ENCODE measurements at places on chromosomes 1 and 21.
A peak's percentile ranks its signal among the peaks of the same experiment; 100 is the strongest.

DNA sequence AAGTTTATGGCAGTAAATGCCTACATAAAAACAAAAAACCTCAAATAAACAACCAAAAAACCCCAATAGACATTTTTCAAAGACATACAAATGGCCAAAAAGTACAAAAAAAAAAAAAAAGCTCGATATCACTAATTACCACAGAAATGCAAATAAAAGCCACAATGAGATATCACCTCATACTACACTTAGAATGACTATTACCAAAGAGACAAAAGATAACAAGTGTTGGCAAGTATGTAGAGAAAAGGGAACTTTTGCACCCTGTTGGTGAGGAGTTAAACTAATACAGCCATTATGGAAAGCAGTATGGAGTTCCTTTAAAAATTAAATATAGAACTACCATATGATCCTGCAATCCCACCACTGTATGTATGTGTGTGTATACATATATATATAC is 21.1 kb downstream of the SLC25A24 start:
- DNase-seq, result no peak

DNA sequence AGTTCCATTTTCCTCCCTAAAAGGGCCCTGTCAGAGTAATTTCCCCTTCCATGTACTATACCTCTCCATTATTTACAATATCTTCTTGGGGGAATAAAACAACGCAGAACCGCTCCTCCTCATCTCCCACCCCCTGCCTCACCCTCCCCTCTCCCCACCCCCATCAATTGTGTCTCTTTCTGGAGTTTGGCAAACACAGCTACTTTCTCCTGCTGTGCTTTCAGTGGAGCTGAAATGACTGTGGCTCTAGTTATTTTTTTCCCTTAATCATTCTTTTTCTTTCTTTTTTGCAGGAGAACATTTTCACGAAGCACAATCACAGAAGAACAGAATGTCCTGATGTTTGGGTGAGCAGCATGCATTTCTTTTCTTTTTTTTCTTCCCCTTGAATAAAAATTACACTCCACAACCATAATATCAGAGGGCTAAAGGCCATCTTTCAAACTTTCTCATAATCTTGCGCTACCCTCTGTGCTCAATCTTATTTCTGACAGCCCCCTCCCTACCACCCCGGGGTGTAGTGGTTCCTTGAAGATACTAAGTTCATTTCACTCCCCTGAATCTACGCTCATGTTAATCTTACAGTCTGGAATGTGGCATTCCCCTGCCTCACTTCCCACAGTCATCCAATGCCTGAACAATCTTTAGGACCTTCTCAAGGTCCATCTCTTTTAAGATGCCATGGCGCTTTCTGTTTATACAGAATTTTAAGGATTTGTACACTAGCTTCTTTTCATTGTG is 8.8 kb upstream of the PLXNA2 start:
- no peak for DNase-seq

DNA sequence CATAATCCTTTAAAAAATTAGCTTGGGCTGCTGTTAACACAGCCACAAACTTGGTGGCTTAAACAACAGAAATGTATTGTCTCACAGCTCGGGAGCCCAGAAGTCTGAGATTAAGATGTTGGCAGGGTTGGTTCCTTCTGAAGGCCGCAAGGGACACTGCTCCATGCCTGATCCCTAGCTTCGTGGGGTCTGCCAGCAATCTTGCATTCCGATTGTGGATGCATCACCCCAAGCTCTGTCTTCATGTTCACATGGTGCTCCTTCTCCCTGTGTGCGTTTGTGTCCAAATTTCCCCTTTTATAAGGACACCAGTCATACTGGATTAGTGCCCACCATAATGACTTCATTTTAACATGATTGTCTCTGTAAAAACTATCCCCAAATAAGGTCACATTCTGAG is 5.0 kb upstream of the HHIPL2 start:
- DNase-seq, result no peak

DNA sequence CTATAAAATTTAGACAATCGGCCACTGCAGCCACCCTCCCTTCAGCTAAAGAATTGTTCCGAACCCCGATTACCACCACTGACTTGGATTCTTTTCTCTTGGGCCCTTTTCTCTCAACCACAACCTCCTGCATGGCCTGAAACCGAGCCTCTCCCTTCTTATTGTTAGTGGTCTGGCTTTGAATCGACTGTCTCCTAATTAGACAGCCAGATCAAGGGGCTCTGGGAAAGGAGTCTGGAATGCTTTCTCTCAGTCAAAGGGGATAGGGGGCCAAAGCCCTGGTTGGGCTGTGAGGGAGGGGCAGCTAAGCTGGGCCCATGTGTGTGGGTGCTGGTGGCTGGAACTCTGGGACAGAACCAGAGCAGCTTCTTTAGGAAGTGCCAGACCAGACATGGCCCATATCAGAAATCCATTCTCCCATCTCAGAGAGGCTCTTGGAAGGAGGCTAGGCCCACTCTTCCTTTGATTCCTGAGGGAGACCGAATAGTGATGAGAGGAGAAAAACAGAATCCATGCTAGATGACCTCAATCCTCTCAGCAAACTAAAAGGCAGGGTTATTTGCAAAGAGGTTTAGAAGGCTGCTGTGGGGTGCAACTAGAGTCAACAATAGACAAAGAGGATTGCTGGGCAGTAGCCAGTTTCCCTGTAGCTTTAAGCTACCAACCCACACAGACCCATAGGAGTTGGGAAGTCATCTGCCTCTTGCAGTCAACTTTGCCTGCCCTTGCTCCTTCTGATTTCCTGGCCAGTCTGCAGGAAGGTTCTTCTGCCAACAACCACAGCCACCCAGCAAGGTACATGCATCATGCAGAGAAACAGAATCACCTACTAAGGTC is 117.6 kb downstream of the AK5 start:
- DNase-seq, result no peak

DNA sequence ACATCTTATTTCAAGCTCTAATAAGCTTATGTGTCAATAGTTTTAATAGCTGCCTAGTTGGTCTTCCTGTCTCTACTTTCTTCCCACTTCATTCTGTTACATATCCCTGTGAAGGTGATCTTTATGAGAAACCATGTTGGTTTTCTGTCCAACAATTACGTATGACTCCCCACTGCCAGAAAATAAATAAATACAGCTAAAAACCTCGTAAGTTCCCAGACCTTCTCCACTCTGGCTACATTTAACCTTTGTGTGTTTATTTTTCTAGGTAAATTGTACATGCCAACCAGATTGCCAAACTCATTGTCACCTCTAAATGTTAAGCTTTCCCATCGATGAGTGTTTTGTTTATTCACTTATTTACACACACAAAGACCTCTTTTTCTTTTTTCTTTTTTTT is 147.2 kb downstream of the CRB1 start:
- no peak for DNase-seq

DNA sequence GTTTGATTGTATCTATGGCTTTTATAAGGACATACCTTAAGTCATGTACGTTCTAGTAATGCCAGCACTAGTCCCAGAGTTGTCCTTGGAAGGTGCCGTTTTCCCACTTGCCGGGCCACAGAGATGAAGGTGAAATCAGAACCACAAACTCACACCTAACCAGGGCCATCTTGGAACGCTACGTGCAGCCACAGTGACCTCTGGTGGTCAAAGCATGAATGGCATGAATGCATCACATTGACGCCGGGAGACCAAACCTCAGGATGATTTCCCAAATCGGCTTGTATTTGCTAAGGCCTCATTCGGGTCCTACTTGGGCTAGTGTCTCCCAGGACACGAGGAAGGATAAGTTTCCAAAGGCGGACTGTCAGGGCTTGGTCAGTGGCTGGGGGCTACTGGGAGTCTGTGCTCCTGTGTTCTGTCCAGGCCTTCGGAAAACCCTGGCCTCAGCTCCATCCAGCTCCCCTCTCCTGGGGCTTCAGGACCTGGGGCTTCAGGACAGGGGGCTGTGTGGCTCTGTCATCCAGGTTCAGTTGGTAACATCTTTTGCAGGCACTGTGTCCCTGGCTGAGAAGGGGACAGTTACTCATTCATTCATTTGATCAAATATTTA is 260.5 kb downstream of the PRDM2 start:
- peak; percentile 36 for DNase-seq

DNA sequence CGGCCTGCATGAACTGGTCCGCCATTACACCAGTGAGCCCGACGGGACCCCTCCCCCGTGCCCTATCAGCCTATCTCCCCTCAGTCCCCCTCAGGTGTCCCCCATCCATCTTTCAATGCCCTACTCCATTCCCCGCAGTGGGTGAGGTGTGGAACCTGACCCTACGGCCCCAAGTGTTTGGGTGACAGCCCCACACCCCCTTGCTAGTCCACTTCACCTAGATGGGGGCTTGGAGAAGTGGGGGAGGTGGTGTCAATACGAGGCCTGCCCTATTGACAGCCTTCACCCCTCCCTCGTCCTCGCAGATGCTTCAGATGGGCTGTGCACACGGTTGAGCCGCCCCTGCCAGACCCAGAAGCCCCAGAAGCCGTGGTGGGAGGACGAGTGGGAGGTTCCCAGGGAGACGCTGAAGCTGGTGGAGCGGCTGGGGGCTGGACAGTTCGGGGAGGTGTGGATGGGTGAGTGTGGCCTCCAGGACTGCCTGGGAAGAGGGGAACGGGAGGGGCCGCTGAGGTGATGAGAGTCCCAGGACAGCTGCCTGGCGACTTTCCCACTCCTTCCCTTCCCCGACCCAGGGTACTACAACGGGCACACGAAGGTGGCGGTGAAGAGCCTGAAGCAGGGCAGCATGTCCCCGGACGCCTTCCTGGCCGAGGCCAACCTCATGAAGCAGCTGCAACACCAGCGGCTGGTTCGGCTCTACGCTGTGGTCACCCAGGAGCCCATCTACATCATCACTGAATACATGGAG is 15.7 kb upstream of the HDAC1 start:
- DNase-seq, result no peak

GRCh38 chr1:15452866-15453571 is 3.5 kb upstream of the CELA2A start:
- DNase-seq, result no peak

GRCh38 chr1:4053774-4054173 is 153.7 kb upstream of the C1orf174 start:
- no peak for DNase-seq

DNA sequence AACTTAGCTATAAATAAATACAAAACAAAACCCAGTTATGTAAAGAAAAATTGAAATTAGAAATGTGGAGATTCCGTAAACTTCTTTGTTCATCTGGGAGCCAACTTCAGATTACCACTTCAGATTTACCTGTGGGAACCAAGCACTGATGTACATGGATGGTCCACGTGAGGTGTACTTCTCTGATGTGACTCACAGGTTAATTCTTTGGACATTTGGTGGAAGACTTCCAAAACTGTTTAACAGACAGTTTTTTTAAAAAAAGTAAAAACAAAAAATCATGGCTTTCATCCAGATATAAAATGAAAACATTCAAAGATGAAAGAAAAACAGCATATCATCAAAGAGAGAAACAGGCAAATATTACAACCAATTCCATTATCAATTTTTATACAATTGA is 92.0 kb downstream of the MAST2 start:
- DNase-seq, result no peak

GRCh38 chr1:163799190-163799805 is 477.5 kb downstream of the NUF2 start:
- DNase-seq, result no peak

DNA sequence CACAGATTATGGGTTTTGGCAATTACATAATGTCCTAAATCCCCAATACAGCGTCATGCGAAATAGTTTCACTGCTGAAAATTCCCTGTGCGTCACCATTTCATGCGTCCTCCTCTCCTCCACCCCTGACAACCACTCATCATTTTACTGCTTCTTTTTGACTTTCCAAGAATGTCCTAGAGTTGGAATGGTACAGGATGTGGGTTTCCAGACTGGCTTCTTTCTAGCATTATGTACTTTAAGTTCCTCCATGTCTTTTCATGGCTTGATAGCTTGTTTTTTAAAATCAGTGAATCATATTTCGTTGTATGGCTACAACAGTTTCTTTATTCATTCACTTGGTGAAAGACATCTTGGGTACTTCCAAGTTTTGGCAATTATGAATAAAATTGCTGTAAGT is 7.4 kb downstream of the NBPF3 start:
- no peak for DNase-seq

- no peak for DNase-seq
These were observed at the start of gene CLDN8 for GRCh38 chr21:30216041-30216723. Gene CLDN8 (minus strand): TSS chr21:30216097. CDS start chr21:30215925, 172 bp downstream.

GRCh38 chr1:231192620-231193163 is 30.8 kb downstream of the TRIM67 start:
- no peak for DNase-seq

GRCh38 chr1:62903982-62904855 is 120.3 kb downstream of the ATG4C start:
- no peak for DNase-seq

GRCh38 chr1:44640200-44640853 is 34.0 kb downstream of the TMEM53 start:
- no peak for DNase-seq

GRCh38 chr1:223843934-223844786 is 1.6 kb downstream of the TP53BP2 start:
- no peak for DNase-seq

GRCh38 chr21:14734191-14734590 is 188.1 kb upstream of the SAMSN1 start:
- DNase-seq, result no peak

- no peak for DNase-seq
These were observed 5.3 kb downstream of the DMBX1 start for GRCh38 chr1:46494910-46495309.

- DNase-seq, result no peak
These were observed 24.2 kb downstream of the KCNN3 start for GRCh38 chr1:154845879-154846278.

DNA sequence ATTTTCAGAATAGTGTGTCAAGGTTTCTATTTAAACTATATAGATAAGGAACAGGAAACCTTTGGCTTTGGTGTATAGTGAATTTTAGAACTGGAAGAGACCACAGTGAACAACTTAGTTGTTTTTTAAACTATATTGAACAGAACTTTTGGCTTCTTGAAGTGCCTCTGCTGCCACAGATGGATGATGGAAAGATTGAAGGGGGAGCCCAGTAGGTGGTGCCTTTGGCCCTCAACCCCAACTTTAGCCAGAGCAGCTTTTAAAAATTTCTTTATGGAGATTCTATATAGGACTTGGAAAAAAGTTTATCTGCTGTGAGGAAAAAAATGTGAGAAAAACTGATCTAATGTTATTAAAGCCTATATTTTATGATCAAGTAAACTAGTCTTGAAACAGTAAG is 50.2 kb downstream of the SWT1 start:
- DNase-seq, result no peak

Measured in T follicular helper cell (primary cell).